ENCODE measurements at places on chromosomes 6 and 20.

- no peak for DNase-seq
These were observed 124.7 kb downstream of the IRF4 start for GRCh38 chr6:516213-516612.

DNA sequence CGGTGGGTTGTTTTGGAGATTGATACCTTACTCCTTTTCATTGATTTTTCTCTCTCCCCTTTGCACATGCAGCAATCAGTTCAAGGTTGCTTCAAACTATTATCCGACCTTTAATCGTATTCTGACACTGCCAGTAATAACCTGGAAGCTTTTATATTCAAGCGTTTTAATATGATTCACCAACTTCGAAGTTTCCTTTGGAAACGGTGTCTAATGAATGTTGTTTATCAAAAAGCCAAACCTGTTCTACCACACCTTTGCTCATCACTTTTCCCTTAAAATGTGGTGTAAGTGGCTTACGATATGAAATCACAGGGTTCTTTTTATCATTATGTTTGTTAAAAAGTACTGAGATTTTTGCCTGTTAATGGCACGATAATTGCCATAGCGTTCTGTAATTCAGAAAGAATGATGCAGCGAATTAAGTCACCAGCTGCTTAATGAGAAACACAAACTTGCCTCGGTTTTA lies 660 bp downstream of the STXBP5 start:
- no peak for DNase-seq

GRCh38 chr6:160455081-160455480 lies 106.9 kb downstream of the SLC22A3 start:
- DNase-seq, result no peak

DNA sequence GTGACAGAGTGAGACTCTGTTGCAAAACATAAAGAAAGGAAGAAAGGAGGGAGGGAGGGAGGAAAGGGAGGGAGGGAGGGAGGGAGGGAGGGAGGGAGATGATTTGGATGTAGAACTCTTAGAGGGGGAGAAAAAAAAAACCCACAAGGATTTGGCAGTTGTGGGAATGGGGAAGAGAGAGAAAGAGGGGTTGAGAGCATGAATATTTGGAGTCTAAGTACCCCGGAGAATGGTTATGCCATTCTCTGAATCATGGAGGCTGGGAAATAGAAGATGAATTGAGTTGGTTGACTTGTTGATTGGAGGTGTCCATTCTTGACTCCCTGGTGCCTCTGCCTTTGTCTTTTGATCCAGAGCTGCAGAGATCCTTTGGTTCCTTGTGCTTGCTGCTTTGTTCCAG lies 35.7 kb downstream of the RALY start:
- DNase-seq, result no peak

DNA sequence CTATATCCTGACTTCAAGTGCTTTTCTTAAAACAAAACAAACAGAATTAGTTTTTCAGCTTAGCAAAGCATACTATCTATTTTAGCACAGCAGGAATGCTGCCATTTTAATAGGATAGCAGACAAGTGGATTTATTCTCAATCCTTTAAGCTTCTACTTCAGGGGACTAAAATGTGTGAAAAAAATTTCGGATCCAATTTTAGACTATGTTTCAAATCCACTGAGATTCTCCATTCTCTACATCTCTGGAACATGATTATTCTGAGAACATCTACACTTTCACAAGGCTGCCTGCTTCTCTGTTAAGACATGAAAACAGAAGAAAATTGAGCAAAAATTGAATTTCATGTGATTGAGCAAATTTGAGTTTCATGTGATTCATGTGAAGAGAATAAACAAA lies 1321.3 kb downstream of the HACE1 start:
- no peak for DNase-seq

GRCh38 chr6:133099573-133099972 lies 141.6 kb upstream of the EYA4 start:
- no peak for DNase-seq

DNA sequence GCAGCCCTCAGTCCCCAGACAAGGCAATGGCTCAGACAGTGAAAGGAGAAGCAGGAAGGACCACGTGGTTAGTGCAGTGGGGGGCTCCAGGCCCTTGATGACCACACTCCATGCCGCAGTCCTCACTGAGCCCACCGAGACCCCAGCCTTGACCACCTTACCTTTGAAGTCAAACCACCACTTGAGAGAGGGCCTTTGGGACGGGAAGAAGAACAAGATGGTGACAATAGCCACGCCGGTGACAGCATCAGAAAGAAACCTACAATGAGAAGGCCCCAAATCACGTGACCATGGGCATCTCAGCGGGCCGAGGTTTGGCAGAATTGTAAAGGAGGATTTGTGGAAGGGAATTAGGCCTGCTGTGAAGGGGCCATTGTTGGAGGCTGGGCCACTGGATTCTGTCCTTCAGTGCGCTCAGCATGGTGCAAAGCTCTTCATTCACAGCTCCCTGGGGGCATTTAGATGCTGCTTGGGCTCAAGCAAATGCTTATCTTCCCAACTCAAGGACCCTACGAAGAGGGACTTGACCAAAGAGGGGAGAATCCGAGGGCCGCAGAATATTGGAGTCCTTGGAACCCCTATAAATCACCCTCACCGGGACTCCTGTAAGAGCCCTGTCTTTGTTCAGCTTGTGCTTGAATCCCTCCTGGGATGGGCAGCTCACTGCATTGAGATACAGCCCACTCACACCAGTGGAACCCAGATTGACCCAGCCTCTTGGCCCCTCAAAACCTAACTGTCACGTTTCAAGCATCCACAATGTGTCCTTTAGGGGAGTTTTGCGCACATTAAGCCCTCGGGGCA lies 33.2 kb upstream of the OCSTAMP start:
- no peak for DNase-seq

DNA sequence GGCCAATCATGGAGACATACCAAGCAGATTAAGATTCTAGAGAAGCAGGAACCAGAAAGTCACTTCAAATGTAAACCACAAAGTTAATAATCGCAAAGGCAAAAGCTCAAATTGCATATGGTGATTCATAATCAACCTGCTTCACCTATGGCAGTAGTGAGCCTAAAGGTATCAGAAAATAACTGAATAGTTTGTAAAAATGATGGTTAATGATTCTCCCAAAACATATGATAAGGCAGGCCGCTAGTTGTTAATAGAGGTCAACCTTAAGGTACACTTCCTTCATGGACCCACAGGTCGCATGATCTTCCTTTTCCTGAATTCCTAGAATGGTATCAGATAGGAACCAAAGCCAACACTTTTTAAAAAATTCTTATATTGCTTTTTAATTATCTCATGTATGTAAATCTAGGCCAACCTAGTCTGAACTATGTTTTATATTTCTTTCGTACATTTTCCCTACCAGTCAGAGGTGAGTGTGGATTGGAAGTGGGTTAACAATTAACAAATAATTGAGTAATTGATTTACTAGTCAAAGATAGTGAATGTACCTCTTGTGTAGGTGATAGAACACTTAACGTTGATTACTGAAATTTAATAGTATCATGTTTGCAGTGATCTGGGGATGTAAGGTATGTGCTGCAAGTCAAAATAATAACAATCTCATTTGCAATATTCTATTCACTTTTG lies 16.4 kb downstream of the TAAR2 start:
- DNase-seq, result no peak

DNA sequence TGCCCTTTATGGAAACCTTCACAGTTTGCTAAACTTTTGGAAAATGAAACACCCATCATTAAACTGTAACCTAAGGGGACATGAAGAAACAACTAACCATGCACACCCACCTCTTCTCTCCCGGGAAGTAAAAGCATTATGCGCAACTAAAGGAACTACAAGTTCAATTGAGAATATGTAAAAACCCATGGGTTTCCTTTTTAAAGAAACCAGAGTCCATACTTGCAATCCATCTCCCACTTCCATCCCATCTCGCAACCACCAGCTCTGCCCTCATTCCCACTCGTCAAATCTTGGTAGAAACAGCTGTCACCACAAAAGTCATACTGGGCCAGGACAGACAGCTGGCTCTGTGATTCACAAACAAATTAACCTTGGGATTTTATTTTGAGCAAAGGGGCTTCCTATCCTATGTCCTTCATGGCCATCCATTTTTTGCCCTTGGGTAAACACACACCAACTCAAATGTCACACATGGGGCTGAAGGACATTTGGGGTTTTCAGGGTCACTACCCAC lies 81.5 kb downstream of the HAO1 start:
- no peak for DNase-seq

DNA sequence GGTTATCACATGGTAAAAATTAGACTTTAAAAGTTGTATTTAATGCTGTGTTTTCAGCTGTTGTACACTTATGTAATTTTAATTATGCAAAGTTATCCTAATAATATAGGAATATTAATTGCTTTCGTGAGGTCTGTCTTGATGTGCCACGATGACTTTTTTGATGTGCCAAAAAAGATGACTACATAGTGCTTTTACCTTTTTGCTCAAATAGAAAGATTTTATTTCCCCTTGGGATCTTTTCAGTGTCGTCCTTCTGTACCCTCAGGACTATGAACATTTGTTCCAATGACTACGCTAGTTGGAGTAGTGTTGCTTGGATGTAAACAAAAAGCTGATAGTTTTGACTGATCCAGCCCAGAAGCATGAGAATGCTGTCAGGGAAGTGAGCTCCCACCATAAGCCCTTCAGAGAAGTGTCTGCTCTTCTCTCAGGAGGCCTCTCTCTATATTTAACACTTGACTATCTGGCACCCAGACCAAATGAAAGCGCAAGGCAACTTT lies 1.2 kb upstream of the CD164 start:
- DNase-seq, result no peak

- peak; percentile 11 for DNase-seq
These were observed 1.4 kb upstream of the RALY start for GRCh38 chr20:33992145-33992922.

DNA sequence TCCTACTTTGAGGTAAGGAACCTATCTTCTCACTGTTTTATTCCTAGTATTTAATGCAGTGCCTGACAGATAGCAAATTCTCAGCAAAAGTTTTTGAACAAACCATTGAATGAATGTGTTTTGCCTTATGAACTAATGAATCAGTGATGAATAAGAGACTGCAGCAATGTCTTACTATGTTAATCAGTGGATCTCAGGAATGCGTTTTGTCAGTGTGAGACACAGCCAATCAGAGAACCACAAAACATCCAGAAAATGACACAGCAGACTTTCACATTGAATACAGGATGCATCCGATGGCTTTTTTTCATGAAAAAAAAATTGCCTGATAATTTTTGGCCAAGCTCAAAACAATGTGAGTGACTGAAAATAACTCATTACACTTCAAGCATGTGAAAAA lies 270.5 kb downstream of the BMP2 start:
- no peak for DNase-seq

GRCh38 chr6:157653521-157653920 lies 169.5 kb upstream of the SNX9 start:
- no peak for DNase-seq

GRCh38 chr6:163417595-163417994 lies 3.1 kb downstream of the QKI start:
- DNase-seq, result no peak

- no peak for DNase-seq
These were observed 20.7 kb upstream of the SH3BGRL2 start for GRCh38 chr6:79610306-79611009.

GRCh38 chr6:161984713-161985112 lies 710.9 kb upstream of the AGPAT4 start:
- no peak for DNase-seq

DNA sequence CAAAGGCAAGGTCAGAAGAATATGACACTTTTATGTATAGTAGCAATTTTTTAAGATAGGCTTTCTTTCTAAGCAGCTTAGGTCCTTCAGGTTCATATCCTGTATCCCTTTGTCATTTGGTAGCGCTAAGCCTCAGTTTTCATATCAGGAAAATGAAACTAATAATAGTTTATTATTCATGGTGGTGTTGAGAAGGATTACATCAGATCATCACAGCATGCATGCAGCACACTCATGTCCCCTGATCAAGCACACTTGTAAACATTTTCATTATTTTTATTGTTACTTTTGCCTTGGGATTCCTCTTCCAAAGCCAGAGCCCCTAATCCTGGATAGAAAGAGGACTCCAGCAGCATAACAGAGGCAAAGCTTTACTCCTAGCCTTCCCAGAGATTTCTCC lies 70.2 kb upstream of the ADGRF1 start:
- no peak for DNase-seq

GRCh38 chr6:3293271-3294155 lies 34.8 kb downstream of the PSMG4 start:
- no peak for DNase-seq
